NCI-H345 (cell line): ENCODE measurements at places on chromosomes 16 and 17.

DNA sequence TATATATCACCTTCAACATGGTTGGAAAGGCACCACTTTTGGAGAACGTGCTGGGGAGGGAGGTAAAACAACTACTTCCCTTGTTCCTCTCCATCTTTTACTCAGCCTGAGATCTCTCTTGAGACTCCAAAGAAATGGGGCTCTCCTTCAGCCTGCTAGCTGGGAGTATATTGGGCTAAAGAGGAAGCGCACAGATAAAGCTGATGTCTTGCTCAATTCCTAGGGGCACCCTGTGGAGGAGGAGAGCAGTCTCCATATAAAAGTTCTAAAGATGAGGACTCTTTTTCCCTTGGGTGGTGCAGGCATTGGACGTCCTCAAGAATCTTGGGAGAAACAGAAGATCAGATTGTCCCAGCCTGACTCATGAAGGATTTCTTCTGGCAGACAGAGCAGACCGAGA, 4.6 kb upstream of the ETV4 start:
- DNase-seq, result no peak

GRCh38 chr16:11614587-11615175, 28.0 kb upstream of the LITAF start:
- DNase-seq, result no peak

- peak; percentile 48 for DNase-seq
Observed at GRCh38 chr17:50114849-50115357, 15.1 kb downstream of the SAMD14 start.

- no peak for DNase-seq
Observed at GRCh38 chr17:79361221-79361734, 249.6 kb downstream of the RBFOX3 start.

DNA sequence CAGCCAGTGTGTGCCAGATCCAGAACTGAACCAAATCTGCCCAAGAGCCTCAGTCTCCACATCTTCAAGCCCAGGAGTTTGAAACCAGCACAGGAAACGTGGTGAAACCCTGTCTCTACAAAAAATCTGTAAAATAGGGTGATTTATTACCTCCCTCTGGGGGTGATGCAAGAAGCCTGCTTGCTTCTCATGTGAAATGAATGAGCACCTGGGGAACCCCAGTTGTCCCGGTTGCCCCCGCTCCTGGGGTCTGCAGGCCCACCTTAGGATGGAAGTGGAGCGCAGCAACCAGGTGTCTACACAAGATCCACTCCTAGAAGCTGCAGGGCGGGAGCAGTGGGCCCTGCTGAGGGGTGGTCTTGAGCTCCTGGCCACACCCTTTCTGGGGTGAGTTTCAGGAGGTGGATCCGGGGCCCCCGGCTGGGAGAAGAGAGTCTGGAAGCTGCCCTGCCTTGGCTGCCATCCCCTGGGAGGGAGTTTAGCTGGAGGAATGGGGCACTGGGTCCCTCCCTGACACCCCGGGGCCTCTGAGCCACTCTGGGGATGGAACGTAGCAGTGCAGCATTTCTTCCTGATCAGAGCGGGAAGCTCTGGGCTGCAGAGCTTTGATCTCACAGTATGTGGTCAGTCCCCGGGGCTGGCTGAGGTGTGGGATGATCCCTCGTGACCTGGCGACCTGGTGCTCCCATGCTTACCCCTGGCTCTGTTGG, 117.8 kb downstream of the RAB11FIP4 start:
- DNase-seq, result no peak

- peak; percentile 66 for DNase-seq
Observed at GRCh38 chr16:63983401-63983800, 1138.5 kb downstream of the CDH11 start.

DNA sequence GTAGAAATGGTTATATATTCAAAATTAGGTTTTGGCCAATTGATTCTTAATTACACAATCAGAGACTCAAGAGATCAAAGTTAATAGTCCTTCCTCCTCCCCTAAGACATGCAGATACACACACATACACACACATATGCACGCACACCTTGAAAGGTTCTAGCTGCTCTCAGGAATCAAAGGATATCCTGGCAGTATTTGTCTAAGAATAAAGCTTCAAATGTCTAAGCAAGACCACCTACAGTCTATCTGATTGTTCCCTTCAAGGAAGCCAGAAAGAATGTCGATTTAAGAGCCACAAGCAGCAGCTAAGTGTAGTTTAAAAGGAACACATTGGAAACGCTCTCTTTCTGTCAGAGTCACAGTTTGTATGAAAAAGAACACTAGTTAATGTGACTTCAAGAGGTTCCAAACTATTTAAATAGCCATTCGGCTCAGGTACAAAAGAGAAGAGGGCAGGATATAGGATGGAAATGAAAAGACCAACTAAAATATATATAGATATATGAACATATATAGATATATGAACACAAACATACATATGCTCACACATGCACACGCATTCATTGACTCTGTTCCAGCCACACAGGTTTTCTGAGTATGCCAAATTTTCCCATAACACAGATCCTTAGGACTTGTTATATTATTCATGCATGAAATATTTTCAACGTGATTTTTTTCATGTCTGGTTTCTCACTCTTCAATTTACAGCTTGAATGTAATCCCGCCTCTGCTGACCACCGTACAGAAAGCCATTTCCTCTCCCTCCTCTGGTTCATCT, 79.0 kb downstream of the CDH8 start:
- DNase-seq, result no peak

DNA sequence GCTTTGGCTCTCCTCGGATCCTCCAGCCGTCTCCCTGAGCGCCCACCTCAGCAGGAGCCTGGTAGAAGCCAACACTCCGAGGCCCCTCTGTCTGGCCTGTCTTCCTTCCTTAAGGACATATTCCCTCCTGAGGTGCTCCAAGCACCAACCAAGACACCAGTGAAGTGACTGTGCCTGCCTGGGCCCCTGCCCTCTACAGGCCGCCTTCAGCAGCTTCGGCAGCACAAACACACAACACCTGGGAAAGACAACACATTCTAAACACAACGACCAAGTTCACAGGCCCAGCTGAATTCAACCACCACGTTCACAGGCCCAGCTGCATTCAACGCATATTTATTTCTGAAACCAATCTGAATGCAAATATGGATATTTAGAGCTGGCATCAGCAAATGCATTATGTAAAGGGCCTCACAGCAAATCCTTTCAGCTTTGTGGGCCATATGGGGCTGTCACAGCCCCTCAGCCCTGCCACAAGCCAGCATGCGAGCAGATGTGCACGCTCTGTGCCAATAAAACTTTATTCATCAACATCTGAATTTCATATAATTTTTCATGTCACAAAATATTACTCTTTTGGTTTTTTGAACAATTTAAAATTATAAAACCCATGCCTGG, 12.2 kb downstream of the GALNS start:
- DNase-seq, result no peak

DNA sequence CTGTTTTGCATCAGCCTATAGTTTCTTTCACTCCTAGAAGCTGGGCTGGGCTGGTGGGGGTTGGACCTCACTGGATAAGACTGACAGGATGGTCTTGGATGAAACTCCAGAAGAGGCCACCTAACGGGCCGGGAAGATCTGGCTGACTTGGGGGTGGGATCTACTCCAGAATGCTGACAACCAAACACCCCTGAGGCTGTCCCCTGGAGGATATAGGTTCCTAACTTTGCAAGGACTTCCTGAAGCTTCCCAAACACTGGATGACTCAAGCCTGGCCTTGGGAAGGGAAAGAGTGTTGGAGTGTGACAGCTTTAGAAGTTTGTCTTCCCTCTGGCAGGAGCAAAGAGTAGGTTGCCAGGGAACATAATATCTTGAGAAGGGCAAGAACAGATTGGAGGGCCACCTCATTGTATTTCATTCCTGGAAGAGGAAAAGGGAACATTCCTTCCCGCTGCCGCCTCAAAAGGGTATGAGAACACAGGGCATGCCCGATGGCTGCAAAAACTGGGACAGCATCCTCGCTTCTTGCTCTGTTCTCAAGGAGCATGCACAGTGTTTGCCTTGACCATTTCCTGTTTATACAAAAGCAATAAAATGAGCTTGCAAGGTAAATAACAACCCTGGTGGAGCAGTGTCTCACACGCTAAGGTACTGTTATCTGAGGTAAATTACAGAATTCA, 6.8 kb upstream of the CYB5B start:
- no peak for DNase-seq

- DNase-seq, result no peak
Observed at GRCh38 chr16:86002178-86002900, 103.4 kb downstream of the IRF8 start.

DNA sequence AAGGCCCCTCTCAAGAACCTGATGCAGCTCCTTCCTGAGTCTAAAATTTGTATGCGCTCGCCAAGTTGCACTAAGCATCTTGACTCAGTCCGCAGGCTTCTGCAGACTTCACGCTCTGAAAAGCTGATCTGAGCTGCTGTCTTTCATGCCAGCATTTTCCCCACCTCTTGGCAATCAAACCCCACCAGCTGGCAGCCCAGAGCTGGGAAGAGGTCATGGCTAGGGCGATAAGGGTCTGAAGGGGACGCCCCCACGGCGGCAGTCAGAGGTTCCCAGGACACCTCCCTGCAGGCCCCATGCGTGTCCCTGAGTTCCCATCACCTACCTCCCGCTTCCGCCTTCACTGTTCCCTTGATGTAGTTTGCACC, 5.1 kb upstream of the UNC13D start:
- DNase-seq, result no peak

- no peak for DNase-seq
Observed at GRCh38 chr16:49826515-49826914, 29.4 kb downstream of the ZNF423 start.

DNA sequence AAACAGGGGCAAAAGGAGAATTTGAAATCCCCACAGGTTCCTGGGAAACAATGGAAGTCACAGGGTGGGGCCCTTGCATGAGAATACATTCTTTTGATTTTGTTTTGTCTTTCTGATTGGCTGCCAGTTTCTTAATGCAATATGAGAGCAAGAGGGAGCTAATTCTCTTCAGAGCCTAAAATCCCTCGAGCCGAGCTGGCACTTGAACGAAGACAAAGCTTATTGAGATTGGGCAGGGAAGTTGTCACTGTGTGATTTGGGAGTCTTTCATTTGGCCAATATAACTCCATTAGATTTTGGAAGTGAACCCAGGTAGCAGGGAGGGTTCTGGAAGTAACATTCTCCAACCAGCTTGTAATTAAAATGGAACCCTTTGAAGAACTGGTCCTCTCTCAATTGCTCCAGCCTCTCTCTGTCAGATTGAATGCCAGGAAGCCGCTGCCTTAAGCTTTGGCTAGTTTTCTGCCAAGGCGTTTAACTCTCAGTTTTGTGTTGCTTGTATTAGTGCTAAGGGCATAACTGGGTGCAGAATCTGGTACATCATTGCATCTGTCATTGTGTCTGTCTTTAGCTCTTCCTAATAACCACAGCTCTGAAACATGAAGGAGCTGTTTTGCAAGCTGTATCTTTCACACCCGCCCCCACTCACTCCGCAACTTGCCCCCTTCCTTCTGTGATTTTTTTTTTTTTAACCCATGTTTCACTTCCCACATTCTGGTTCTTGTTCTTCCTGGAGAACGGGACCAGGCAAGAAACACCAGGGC, 272.0 kb downstream of the MAF start:
- no peak for DNase-seq

GRCh38 chr17:50095626-50096037, 481 bp downstream of the PDK2 start:
- no peak for DNase-seq

- DNase-seq, result no peak
Observed at GRCh38 chr17:50469671-50470305, 1.1 kb upstream of the CHAD start.

DNA sequence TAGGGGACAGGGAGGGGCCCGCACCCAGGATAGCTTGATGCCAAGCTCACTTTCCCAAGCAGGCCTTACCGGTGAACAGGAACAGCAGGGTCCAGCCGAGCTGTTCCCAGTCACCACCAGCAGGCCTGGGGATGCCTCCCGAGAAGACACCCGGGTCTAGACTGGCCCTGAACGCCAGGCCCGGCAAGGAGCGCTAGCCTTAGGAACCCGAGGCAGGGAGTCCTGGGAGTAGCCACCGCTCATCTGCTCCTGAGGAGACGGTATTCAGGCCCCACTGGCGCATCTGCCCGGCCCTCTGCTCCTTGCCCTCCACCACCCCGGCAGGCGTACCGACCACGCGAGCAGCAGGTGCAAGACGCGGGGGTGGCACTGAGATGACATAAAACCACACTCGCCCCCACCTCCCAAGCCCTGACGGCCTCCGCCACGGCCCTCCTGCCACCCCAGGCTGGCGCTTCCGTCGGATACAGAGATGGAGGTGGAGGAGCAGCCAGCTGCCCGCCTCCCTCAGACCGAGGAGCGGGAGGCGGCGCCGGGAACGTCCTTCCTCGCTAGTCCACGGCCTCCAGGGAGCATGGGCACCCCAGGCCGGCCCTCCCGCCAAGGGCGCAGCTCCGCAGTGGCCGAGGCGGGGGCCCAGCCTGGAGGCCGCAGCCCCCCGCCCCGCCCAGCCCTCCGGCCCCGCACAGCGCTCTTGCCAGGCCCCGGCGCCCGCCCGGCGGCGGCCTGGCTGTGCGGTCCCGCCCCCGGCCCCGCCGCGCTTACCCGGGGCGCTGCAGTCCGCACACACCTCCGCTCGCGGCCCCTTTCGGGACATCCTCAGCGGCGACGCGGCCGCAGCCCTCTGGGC, 661 bp downstream of the GIT1 start:
- DNase-seq, result peak; percentile 54

GRCh38 chr17:1783834-1784611, 22.2 kb downstream of the SERPINF1 start:
- no peak for DNase-seq

- DNase-seq, result no peak
Observed at GRCh38 chr16:13289515-13289914, 388.1 kb downstream of the SHISA9 start.

DNA sequence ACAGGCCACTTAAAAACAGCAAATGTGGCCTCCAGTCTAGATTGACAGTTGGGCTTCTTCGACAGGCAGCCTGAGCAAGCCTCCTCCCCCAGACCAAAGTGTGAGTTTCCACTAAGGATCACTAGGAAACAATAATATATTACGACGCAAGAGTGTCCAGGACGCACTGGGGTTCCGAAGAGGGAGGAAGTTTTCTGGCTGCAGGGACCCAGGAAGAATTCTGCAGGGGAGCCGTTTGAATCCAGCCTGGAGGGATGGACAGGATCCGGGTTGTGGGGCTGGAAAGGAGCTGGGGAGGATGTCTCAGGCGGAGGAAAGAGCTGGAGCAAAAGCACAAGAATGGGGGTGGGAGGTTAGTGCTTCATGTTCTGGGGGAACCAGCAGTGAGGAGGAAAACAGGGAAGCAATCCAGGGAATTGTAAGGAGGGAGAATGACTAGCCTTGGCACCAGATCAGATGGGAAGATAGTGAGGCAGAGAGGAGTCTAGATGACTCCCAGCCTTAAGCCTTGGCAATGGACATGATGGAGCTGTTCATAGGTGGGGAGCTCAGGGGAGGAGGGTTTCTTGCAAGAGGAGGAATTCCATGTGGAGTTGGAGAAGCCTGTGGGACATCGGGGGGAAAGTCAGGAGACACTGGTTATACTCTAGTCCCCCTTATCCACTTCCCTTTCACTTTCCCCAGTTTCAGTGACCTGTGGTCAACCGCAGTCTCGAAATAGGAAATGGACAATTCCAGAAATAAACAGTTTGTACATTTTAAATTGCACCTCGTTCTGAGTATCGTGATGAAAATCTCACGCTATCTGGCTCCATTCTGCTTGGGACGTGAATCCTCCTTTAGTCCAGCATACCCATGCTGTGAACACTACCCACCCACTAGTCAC, 26.6 kb downstream of the NGFR start:
- no peak for DNase-seq

- DNase-seq, result peak; percentile 56
Observed at GRCh38 chr17:48544349-48545021, 424 bp downstream of the HOXB2 start.

GRCh38 chr17:72733619-72734282, 358.7 kb downstream of the SLC39A11 start:
- DNase-seq, result no peak

- no peak for DNase-seq
Observed at GRCh38 chr17:28982131-28982793, 23.6 kb downstream of the SEZ6 start.

GRCh38 chr17:80152081-80152702, 5.3 kb upstream of the EIF4A3 start:
- no peak for DNase-seq
